Diencephalon (tissue), 1 donor: ENCODE measurements at places on chromosomes 7 and 10. TPM values are rescaled to one million over a fixed set of nuclear protein-coding genes. Genes with fewer than 3 reads are reported as not detected.

The PLA2G12B gene
- not detected for total RNA-seq

The ITGB1 gene
- total RNA-seq: 116 TPM

The ANXA8 gene
- total RNA-seq: not detected

The EVX1 gene
- total RNA-seq: not detected

The SSBP1 gene
- total RNA-seq: 87.2 TPM

The IFIT1B gene
- total RNA-seq: 0.92 TPM

The LMOD2 gene
- total RNA-seq: not detected

The SMKR1 gene
- 6.7 TPM for total RNA-seq

The LIPN gene
- not detected for total RNA-seq
